Activated CD8-positive, alpha-beta memory T cell treated with anti-CD3 and anti-CD28 coated beads for 4 hours (primary cell): ENCODE measurements at places on chromosomes 11 and 22.

DNA sequence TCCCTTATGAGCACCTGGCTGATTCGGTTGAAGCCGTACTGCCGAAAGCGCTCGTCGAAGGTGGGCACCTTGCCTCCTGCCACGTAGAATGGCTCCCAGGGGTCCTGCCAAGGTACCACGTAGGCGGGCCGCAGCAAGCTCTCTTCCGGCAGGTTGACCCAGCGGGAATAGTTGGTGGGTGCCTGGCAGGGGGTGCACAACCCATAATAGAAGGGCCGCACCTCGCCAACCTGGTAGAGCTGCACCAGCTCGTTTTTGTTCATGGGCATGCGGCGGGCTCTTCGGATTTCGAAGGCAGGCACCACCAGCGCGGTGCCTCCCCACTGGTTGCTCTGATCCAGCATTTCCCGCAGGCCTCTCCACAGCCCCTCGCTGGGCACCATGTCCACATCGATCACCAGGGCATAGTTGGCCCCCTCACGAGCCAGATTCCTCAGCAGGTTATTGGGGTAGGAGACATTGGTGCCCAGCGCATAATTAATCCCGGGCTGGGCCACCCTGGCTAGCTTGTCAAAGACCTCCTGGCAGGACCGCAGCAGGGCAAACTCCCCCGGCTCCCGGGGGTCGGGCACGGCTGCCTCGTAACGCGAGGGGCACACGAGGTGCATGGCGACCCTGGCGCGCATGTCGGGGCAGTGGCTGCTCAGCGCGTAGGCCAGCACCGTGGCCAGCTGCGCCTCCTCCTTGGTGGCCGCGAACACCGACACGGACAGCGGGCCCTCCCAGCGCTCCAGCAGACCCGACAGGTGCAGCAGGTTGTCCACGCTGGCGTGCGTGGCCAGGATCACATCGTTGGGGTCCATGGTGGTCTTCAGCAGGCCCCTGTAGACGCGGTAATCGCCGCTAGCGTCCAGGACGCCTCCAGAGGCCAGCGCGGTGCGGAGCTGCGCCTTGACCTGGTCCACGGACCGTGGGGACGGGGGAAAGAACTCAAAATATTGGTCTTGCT is 679 bp downstream of the B4GAT1 start:
- no peak for DNase-seq

GRCh38 chr11:104522650-104523049 is 358.7 kb upstream of the PDGFD start:
- no peak for DNase-seq

DNA sequence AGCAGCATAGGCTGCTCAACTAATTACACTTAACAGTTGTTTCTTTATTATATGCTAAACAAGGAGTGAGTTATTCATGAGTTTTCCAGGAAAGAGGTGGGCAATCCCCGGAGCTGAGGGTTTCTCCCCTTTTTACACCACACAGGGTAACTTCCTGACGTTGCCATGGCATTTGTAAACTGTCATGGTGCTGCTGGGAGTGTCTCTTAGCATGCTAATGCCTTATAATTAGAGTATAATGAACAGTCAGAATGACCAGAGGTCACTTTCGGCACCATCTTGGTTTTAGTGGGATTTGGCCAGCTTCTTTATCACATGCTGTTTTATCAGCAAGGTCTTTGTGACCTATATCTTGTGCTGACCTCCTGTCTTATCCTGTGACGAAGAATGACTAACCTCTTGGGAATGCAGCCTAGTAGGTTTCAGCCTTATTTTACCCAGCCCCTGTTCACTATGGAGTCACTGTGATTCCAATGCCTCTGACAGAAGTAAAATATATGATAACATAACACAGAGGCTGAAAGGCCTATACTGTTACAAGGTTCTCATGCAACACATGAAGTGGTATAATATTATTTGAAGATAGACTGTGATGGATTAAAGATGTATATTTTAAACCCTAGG is 41.3 kb upstream of the RDX start:
- DNase-seq: no peak

DNA sequence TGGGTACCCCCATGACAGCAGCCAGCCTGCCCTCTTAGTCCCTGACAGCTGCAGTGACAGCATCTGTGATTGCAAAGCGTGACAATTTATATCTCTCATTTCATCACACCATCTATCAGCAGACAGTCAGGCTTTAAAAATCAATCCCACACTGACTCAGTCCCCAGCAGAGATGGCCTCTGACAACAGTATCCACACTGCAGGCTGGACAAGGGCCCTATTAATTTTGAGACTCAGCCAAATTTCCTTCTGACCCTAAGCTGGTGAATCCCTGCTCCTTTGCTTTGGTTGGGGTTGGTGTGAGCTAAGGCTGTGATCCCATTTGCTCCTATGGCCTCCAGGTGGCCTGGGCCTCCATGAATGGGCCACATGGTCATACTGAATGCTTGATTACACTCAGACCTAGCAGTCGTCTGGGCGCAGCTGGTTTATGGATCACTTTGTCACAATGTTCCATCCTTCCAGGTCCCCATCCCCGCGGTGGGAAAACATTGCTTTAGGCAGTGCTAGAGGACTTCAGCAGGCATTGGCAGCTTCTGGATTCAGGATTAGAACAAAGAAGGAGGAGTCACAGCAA is 68.2 kb upstream of the B3GAT1 start:
- no peak for DNase-seq
